ENCODE measurements at places on chromosomes 1 and 21. TPM values are rescaled to one million over a fixed set of nuclear protein-coding genes. Genes with fewer than 3 reads are reported as not detected.

ITLN1 gene
- total RNA-seq: 0.27 TPM

MYCL gene
- 2.8 TPM for total RNA-seq

OPTC gene
- total RNA-seq: not detected

VHLL gene
- 0.09 TPM for total RNA-seq

RNF2 gene
- 21.9 TPM for total RNA-seq

ADORA1 gene
- not detected for total RNA-seq

TTLL10 gene
- total RNA-seq: not detected

CLCA4 gene
- total RNA-seq: not detected

RGS8 gene
- not detected for total RNA-seq

NTMT2 gene
- not detected for total RNA-seq

LIPI gene
- total RNA-seq: not detected

WNT2B gene
- total RNA-seq: 8.6 TPM

FNBP1L gene
- total RNA-seq: 68.2 TPM

OR2L5 gene
- not detected for total RNA-seq

MIXL1 gene
- total RNA-seq: not detected

OR2T2 gene
- not detected for total RNA-seq

TNN gene
- total RNA-seq: not detected

PLA2G2C gene
- total RNA-seq: not detected

CFHR5 gene
- total RNA-seq: not detected

TMEM54 gene
- 39.2 TPM for total RNA-seq

PLA2G4A gene
- total RNA-seq: 4.1 TPM

DPH2 gene
- 21.0 TPM for total RNA-seq

Data from endothelial cell of coronary artery (primary cell).